ENCODE measurements at places on chromosomes 6 and 20.

GRCh38 chr20:54131675-54132611, 41.8 kb downstream of the CYP24A1 start:
- no peak for DNase-seq

GRCh38 chr6:15800841-15801617, 138.2 kb upstream of the DTNBP1 start:
- no peak for DNase-seq

GRCh38 chr6:352896-353470, 38.6 kb upstream of the IRF4 start:
- DNase-seq: no peak

- no peak for DNase-seq
Observed at GRCh38 chr6:347232-347631, 44.3 kb upstream of the IRF4 start.

DNA sequence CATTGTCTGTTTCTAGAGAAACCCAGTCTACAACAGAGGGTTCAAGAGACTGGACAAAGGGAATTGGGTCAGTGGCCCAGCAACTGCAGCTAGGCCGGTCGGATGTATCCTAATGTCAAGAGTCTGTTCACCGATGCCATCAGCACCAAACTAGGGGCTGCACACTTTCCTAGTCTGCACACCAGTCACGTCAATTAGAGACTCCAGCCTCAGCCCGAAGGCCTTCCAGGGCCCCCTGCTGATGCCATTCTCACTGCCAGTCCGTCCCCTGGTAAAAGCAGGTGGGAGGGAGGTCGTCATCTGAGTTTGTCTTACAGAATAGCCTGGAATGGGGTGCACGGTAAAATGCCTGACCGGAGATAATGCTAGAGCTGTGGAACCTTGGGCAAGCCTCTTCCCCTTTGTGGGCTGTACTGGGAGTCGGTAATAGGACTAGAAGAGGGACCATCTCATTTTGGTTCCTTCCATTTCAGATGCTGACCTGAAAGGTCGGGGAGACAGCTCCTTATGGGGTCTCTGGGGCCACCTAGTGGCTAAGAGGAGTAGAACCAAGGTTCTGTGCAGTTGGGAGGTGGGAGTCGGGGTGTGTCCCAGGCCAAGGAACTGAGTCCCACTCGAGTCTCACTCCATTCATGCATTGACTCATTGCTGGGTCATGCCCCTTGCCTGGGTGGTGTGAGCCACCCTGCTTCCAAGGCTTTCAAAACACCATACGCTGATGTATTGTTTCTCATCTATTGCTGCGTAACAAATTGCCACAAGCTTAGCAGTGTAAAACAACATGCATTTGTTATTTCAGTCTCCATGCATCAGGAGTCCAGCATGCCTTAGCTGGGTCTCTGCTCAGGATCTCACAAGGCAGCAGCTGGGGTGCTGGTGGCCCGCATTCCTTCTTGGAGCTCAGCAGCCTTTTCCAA, 5.1 kb downstream of the SOX12 start:
- no peak for DNase-seq

GRCh38 chr6:329888-330691, 37.8 kb downstream of the DUSP22 start:
- DNase-seq: no peak

DNA sequence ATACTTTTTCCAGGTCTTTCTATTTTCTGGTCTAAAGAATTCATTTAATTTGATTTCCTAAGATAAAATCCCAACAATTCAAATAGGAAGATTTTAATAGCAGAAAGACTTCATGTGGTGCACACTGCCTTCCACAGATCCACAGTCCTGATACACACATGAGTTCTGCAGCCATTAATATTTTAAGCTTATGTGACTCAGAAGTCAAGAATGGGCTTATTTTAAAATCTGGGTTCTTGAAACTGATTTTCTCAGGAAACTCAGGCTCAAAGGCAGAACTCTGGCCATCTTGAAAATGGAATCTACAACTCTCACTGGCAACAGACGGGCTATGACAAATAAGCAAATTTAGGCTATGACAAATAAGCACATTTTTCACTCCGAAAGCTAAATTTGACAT, 88.2 kb downstream of the COL12A1 start:
- DNase-seq: no peak

DNA sequence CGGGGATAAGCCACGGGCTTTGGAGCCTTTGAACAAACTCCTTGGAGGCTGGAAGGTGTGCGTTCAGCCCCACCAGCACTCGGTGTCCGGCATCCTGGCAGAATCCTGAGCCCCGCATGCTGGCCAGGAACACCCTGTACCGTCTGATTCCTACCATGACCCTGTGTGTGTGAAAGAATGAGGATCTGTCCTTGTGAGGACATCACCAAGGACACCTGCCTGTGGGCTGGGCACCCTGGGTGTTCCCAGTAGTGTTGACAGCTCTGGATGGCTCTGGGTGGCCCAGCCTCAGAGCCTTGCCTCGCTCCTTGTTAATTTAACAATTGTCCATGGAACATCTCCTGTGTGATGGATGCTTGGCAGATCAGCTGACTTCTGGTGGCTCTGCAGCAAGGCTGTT, 234.3 kb downstream of the QKI start:
- no peak for DNase-seq

DNA sequence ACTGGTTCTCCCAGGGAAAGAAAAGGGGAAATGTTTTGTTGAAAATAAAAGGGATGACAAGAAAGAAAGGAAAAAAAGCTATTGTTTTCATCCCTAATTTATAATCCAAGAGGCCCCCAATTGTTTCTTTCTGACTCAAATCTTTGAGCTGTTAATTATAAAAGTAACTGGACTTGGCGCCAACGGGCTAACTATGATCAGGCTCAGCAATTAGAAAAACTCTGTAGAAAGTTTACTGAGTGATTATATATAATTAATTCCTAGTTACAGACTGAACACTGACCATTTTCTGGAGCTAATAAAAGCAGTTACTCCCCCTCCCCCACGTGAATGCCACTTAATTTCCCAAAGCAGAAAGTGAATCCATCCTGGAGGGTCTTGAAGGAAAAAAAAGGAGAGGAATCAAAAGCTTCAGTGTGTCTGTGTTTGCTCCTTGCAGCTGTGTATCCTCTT, 3.2 kb downstream of the ZMYND8 start:
- no peak for DNase-seq

- no peak for DNase-seq
Observed at GRCh38 chr6:5677219-5678000, 329.3 kb downstream of the NRN1 start.

- DNase-seq: no peak
Observed at GRCh38 chr6:154806804-154807203, 73.6 kb downstream of the SCAF8 start.

GRCh38 chr6:35706468-35706867, 17.8 kb upstream of the FKBP5 start:
- no peak for DNase-seq

DNA sequence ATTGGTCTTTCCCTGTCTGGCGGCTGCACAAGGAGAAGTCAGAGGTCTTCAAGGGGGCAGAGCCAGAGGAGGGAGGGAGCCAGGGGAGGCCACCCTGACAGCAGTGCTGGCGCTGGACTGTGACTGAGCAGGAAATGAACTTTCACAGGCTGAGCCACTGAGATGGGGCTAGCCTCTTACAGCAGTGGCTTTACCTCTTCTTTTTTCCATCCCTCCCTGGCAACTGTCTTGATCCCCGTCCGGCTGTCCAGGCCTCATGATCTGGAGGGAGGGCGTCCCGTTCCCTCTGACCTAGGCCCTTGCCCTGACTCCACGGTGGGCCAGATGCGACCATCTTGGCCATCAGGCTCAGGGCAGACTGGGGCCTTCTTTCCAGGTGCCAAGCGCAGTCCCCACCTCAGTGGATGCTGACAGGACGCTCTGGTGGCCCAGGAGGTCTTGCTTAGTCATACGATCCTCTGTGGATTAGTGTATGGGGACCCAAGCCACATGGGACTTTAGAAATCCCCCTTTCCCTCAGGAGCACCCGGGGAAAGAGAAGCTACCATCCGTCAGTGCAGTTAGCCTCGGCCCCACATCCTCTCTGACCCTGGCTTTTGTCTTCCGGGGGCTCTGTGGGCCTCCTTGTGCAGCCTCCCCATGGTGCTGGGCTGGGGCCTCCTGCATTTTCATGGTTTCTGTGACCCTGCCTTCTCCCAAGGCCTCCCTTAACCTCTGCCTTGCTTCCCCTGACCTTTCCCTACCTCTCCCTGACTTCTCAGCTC, 57.4 kb upstream of the CCDC167 start:
- no peak for DNase-seq

DNA sequence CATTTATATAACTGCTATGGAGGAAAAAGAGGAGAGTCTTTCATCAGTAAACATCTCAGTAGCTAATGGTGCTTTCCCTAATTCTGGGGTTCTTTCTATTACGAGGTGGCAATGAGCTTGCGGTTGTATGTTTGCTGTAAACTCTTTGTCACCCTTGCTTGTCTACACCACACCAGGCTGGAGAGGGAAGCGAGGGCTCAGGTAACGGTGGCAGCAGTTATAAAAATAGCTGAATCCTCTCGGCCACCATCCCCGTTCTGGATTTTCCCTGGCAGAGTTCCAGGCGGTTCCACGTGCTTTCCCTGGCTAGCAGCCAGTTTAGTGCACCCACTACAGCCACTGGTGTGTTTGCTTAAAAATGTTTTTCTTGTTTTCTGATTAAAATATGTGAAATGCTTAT, 39.0 kb downstream of the MAS1 start:
- DNase-seq: no peak

- DNase-seq: no peak
Observed at GRCh38 chr20:35394271-35394670, 17.5 kb downstream of the UQCC1 start.

- DNase-seq: no peak
Observed at GRCh38 chr20:43900496-43900895, 14.2 kb upstream of the TOX2 start.

DNA sequence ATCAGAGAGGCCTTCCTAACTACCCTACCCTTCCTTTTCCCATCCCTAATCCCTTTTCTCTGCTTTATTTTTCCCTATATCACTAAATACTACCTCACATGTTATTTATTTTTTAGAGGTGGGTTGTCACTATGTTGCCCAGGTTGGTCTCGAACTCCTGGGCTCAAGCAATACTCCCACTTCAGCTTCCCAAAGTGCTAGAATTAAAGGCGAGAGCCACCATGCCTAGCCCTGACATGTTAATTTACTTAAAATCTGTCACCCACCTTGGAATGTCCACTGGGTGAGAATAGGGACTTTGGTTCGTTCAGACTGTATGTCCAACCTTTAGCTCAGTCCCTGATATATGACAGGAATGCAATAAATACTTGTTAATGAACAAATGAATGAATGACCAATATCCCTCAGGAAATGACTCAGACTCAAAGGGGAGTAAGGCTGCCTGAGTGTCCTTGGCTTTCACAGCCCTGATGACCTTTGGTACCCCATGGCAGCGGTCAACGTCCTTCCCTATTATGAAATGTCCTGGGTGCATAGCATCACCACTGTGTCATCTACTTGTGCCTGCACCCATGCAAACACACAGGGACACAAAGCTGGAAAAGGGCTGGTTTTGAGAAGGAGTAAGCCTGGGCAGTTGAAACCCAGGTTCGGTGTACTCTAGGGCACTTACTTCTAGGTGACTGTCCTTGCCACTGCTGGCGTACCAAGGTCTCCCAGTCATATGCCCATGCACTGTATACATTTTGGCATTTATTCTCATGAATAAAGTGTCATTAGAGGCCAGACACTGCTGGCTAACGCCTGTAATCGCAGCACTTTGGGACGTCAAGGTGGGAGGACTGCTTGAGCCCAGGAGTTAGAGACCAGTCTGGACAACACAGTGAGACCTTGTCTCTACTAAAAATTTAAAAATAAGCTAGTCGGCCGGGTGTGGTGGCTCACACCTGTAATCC, 26.5 kb downstream of the BCL2L1 start:
- DNase-seq: no peak

DNA sequence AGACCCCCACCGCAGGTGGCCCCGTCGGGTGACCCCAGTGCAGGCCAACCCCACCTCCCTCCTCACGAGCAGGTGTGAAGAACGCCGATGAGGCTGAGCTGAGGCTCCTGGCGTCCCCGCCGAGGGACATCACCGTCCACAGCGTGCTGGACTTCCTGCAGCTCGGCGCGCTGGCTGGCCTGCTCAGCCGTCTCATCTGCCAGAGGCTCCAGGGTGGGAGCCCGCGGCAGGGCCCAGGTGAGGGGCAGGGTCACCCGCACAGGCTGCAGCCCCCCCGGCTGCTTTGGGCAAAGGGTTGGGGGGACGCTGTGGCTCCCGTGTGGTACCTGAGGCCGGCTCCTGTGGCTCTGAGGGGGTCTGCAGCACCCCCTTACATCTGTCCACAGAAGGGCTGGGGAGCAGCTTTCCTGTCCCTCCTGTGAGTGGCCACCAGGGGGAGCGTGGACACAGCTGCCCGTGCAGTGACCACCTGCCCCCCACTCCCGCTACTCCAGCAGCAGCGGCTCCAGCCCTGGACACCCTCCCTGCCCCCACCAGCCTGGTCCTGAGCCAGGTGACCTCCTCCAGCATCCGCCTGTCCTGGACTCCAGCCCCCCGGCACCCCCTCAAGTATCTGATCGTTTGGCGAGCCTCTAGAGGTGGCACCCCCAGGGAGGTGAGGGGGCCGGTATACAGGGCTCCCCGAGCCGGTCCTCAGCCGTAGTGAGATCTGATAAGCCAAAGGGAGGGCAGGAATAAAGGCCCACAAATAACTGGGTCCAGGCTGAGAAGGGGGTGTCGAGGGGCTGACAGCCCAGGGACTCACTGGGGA, 16.5 kb downstream of the COL20A1 start:
- no peak for DNase-seq

DNA sequence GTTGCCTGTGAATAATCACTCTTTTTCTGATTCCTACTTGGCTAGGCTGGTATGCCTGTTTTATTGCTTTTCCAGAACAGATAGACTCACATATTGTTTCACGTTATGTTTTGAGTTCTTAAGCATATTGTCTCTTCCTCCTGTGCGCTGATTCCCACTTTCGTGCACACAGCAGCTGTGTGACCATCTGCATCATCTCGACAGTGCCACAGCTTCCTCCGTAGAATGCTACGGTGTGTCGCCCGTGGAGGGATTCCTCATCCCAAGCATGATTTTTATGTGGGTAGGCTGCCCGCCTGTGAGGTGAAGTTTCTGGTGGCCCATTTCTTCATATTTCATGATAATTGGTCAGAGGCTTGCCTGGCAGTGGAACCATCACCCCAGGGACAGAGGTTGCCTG, 31.8 kb downstream of the PLCB4 start:
- no peak for DNase-seq

GRCh38 chr6:24997231-24997630, 61.5 kb upstream of the RIPOR2 start:
- DNase-seq: no peak

GRCh38 chr6:137286916-137287315, 67.7 kb upstream of the IFNGR1 start:
- no peak for DNase-seq

GRCh38 chr20:35269055-35269781, 8.7 kb downstream of the MMP24OS start:
- peak; percentile 62 for DNase-seq

- no peak for DNase-seq
Observed at GRCh38 chr6:155980768-155981079, 525.1 kb upstream of the NOX3 start.

GRCh38 chr6:22411376-22412105, 114.7 kb upstream of the PRL start:
- DNase-seq: no peak

DNA sequence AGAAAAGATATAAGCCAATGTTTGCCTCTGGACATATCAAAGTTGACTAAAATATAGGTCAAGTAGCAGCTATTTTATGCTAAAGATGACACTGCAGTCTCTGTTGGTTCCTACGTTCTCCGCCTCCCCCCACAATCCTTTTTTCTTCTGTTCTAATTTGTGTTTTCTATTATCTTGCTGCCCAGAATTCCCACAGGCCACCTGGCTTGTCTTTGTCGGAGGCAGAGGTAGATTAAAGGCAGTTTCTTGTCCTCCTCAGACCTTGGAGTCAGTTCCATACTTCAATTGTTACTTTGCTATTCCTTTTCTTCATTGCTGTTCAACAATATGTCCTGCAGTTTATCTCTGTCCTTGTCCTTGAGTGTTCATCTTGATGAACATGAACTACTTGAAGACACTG, 3.6 kb upstream of the ELOVL5 start:
- no peak for DNase-seq

Data from breast epithelium (tissue), 4 donors.